ENCODE measurements at places on chromosomes 6 and 20.

DNA sequence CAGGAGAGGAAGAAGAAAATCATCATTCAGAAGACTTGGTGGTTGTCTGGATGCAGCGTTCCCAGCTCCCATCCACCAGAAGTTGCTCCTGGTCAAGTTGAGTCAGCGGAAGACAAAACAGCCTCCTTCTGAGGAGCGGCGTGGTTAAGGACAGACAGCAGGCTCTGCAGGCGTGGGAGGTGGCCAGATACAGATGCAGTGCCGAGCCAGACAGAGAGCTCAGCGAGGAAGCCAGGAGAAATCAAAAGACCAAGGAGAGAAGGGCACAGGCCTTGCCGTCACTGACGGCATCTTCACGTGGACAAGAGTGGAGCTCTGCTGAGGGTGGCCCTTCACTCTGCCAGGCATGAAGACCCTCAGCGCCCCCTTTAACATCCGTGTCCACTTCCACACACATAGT, 158.5 kb downstream of the THBS2 start:
- no peak for DNase-seq

DNA sequence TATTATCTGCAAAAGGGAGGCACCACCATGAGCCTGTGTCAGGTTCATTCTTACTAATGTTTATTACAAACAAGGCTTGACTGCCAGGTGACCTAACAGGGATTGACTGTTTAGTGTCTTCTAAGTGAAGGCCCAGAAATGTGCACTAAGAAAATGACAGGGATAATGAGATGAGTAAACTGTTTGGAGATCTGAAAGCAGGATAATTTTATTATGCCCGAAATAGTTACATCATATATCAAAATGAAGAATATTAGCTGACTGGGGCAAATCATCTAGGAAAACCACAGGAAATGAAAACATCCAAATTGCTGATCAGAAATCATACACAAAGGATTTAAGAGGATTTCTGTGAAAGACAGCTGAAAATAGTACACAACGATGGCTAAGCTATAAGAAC, 516.7 kb downstream of the HDGFL1 start:
- no peak for DNase-seq

DNA sequence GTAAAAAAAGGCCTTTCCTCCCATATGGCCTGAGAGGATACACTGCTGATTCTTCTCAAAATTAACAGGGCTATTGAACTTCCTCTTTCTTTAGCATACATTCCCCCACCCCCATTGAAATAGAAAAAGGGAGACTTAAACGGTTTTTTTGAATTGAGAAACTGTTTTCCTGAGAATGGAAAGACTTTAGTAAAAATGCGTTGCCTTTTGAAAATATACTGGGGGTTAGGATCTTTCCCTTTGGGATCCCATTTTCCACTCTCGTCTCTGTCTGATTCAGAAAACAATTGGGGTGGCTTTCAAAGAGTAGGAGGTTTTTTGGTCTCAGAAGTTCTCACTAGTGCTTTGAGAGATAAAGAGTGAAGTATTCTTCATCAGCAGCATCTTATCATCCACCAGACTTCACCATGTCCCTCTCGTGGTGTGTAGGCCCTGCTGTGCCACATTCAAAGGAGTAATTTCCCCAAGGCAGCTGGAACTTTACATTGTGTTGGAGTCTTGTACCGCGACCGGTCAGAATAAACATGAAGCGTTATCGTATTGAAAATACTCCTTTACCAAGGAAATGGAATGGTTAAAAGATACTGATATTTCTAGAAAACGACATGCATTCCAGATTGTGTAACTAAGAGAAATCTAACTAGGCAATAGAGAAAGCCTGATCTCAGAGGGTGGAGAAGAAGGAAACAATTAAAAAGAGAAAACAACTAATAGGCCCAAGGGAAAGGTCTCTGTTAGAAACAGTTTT, 10.6 kb downstream of the MYB start:
- DNase-seq = no peak

GRCh38 chr6:44388135-44388487, 605 bp downstream of the CDC5L start:
- DNase-seq = no peak

- DNase-seq = no peak
Measured at GRCh38 chr6:98056955-98057354, 773.9 kb upstream of the MMS22L start.

DNA sequence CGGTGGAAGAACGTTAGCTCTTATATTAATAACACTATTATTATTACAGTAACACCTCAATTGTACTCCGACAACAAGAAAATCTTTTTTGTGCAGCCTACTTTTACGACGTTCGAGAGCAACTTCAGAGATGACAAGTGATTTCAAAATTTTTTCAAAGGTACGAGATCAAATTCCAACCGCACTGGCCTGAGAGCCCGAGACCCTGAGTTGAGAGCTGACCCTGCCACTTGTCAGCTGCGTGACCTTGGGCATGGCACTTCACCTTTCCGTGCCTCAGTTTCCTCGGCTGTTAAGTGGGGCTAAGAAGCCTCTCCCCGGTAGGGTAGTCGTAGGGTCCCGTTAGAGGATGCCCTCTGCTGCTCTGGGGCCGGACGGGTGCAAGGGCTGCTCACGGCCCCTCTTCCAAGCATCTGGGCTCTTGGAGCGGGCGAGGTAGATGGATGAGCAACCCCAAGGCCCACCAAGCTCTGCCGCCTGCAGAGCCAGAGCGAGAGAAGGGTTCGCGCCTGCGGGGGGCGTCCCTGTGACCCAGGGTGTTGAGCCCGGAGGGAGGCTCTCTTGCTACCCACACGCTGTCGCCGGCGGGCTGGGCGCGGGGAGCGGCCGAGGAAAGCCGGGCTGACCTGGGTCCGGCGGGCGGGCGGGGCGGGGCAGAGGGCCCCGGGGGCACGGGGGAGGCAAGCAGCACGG, 510 bp downstream of the NDRG3 start:
- no peak for DNase-seq

DNA sequence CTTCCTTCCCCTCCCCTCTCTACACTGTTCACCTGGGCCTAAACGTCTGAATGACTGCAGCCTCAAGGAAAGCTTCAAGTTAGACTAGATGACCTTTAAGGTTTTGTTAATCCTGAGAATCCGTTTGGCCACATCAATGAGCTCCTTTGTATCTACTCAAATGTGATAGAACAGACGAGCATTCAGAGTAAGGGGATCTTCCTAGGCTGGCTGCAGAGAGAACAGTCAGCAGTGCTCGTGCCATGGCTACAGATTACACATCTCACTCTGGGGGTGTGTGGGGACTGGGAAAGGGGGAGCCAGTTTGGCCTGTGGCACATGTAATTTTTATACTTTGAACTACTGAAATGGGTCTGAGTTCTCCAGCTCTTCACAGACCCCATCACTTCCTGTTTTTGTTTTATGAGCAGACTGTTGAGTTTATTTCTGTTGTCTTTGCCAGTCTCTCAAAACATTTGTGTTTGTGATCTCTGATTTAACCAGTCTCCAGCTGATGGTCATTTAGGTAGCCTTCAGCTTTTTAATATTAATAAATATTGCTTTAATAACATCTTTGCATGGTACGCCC, 50.9 kb downstream of the KCNS1 start:
- no peak for DNase-seq

DNA sequence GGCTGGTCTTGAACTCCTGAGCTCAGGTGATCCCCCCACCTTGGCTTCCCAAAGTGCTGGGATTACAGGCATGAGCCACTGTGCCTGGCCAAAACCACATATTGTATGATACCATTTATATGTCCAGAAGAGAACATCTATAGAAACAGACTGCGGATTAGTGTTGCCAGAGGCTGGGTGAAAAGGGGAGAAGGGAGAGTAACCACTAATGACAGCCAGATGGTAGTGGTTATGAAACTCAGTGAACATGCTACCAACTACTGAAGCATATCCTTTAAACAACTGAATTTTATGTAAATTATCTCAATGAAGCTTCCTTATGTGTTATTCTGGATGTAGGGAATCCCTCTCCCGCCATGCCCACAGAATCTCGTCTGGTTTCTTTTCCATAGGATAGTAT, 15.7 kb downstream of the SLC23A2 start:
- no peak for DNase-seq

GRCh38 chr20:38579219-38579910, 1.6 kb upstream of the ADIG start:
- no peak for DNase-seq

DNA sequence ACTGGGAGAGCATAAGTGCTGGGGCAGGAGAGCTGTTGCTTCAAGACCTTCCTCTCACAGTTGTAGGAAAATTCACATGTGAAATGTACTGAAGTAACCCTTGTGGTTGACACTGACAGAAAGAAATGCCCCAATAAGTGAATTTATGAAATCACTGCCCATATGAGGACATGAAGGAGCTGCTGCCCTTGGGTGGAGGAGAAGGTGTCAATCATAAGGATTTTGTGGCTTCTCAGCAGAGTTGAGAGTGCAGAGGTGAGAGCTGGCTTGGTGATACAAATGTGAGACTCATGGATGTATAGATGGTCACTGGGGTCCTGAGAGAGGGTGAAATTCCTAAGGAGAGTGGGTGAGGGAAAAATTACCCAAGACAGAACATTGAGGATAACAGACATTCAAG, 33.9 kb upstream of the CMTR1 start:
- no peak for DNase-seq

GRCh38 chr20:58448958-58449357, 59.9 kb downstream of the VAPB start:
- no peak for DNase-seq

DNA sequence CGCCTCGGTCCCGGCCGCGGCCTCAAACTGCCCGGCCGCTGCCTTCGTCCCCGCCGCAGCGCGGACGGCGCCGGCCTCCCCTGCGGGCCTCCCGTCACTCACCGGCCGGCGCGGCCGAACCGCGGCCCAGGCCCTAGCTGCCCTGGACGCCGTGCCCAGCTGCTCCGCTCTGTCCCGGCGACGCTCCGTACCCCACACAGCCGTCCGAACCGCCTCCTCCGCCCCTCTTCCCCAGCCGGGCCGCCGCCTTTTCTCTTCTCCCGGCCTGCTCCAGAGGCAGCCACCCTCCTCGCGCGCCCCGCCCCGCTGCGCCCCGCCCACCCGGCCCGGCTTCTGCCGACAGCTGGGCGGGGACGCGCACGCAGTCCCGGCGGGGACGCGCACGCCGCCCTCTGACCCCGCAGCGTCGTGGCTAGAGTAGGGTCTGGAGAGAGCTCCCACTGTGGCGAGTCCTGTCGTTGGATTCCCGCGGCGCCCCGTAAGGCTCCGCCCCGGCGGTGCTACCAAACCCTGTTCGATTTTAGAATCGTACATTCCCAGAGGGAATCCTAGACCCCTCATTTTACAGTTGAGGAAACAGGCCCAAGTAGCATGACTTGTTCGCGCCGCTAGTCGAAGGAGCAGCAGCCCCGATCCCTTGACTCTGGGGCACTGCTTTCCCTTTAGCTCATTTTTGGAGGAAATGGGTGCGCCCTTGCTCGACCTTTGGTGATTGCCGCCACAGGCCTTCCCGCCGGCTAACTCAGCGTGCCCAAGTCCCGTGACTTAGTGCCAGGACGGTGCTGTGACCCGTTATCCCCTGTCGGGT, at the start of gene FBXO30:
TSS of gene FBXO30 (minus strand) at position 295 of the 808 bp plus-strand sequence. CDS start 8,390 bp downstream, outside the sequence.
- DNase-seq = peak; percentile 66

DNA sequence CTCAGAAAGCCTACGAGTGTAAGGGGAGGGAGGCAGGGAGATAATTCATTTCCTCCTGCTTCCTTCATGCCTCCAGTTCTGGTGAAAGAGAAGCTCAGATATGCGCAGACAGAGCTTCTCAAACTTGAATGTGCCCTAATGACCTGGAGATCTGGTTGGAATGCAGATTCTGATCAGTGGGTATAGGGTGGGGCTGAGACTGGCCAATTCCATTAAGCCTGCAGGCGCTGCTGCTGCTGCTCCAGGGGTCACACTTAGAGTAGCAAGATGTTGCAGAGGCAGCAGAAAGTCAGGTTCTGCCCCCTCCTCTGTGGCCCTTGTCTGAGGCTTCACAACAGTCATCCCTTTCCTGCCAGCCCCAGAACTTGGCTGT, 161.0 kb downstream of the DHX35 start:
- no peak for DNase-seq

- DNase-seq = no peak
Measured at GRCh38 chr6:37607944-37608343, 89.7 kb downstream of the MDGA1 start.

DNA sequence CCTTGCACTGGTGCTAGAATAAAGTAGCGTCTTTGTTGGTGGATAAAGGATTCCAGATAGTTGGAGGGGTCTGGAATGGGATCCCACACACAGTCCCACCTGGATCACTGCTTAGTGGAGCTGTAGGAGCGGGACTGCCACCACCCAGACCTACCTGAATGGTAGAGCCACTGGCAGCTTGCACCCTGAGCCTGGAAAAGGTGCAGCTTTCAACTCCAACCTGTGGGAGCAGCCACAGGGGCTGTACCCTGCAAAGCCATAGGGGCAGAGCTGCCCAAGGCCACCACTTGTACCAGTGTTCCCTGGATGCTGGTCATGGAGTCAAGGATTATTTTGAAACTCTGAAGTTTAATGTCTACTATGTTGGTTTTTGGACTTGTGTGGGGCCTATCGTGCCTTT, 26.9 kb downstream of the VTA1 start:
- DNase-seq = no peak

GRCh38 chr20:37519508-37520418, 1.3 kb upstream of the NNAT start:
- DNase-seq = no peak

DNA sequence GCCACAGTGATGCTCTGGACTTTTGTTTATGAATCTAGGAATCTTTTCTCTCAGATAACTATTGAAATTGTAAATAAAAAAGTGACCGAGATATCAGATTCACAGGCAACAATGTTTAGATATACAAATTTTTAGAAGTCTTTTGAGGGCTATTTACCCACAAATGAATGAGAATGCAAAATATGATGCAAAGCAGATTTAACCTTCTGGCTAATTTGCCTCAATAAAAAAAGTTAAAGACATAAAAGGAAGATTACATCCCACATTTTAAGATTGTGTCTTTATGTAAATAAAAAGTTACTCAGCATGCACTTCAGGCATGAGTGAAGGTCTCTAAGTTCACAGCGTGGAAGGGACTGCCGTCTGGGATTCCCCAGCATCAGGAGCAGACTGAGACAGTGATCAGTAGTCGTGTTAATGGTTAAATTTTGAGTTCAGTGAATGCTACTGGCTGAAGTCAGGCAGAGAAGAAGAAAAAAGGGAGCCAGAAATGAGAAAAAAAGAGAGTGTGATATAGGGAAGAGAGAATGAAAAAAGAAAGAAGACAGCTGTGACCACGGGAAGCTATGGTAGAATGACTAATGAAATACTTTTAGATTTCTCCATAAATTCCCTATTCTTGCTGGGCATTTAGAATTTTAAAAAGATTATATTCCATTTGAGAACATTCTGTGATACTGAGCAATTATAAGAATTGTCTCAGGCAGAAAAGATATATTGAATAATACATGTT, 93.6 kb downstream of the MYB start:
- no peak for DNase-seq

GRCh38 chr6:160010067-160010466, 41.2 kb downstream of the IGF2R start:
- DNase-seq = peak; percentile 55

DNA sequence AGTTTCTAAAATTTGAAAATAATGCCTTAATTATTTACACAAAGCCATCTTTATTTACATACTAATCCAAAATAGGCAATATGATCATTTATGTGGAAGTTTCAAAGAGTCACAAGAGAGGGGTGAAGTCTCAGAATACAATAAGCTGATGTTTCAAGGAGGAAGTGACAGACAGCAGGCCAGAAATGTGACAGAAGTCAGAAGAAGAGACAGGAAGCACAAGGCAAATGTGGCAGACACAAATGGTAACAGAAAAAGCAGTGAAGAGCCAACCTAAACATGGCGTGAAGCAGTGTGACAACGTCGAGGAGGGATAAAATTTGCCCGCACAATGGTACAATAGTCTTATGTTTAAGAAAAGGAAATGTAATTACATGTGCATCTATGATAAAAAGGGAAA, 59.8 kb downstream of the SHPRH start:
- DNase-seq = no peak

Measured in fibroblast of skin of left biceps (primary cell).